ENCODE measurements at places on chromosomes 7 and 10.

DNA sequence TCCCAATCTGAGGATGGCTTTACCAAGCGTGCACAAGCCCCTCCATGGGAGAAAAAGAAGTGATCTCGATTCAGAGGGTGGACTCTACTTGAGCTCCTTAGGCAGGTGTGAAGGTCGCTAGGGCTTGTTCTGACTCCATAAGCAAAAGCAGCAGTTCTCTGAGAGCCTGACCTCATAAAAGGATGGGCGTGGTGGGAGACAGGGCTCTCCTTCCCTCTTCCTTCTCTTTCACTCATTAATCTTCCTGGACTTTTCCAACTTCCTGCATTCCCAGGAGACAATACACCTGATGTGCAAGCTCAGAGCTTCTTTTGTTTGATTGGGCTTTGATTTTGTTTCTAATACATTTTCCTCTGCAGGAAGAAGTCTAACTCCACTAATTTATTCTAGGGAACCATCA is 22.3 kb upstream of the TMEM72 start:
- no peak for DNase-seq

DNA sequence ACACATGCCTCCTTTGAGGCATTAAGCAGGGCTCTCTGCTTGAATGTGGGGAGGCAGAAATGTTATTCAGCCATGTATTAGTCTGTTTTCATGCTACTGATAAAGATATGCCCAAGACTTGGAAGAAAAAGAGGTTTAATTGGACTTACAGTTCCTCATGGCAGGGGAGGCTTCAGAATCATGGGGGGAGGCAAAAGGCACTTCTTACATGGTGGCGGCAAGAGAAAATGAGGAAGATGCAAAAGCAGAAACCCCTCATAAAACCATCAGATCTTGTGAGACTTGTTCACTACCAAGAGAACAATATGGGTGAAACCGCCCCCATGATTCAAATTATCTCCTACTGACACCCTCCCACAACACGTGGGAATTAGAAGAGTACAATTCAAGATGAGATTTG is 37.9 kb downstream of the ST7 start:
- DNase-seq, result no peak

DNA sequence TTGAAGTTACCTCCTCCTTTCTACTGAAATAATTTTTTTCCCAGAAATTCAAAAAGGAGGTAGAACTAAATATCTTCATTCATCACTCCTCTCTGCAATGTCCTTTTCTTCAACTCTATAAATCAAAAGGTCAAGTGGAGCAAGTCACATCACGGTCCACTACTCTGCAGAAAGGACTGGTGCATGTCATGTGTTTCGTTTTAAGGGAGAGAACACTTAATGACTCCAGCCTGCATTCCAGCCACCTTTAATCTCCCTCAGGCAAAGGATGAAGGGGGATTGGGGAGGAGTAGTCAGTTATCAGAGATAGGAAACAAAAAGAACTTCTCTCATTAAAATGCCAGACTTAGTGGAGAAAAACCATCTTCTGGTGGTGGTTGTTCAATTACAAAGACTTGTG is 78.9 kb downstream of the ANK3 start:
- peak; percentile 74 for DNase-seq

DNA sequence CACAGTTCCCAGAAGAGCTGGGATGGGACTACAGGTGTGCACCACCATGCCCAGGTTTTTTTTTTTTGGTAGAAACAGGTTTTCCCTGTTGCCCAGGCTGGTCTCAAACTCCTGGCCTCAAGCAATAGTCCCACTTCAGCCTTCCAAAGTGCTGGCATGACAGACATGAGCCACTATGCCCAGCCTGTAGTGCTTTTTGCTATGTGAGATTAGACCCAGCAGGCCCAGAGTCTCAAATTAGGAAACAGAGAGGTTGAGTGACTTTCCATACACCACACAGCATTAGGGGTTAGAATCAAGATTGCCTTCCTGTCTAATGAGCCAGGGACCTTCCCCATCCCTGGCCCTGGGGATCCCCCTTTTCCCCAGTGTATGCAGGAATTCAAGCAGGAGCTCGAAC is 90.8 kb upstream of the KCTD7 start:
- DNase-seq, result no peak

DNA sequence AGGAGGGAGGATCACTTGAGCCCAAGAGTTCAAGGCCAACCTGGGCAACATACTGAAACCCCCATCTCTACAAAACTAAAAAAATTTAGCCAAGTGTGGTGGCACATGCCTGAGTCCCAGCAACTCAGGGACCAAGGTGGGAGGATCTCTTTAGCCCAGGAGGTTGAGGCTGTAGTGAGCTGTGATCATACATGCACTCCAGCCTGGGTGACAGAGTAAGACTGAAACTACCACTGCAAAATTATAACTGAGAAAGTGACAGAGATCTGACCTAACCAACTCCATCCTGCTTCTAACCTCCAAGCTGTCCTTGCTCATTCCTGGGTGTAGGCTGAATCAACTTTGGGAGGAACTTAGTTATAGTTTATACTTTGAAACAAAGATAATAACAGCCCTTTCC is 59.4 kb downstream of the HTR7 start:
- no peak for DNase-seq

DNA sequence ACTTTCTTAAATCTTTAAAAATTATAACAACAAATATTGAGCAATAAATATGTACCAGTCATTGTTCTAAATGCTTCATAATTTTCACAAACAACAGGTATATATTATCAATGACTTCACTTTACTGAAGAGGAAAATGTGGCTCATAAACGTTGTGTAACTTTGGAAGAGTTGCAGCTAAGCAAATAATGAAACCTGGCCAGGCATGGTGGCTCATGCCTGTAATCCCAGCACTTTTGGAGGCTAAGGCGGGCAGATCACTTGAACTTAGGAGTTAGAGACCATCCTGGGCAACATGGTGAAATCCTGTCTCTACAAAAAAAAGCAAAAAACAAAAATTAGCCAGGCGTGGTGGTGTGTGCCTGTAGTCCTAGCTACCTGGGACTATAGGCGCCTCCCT is 71.9 kb upstream of the AMPH start:
- DNase-seq, result no peak

- peak; percentile 5 for DNase-seq
Observed at GRCh38 chr10:50362547-50363125, 111.3 kb upstream of the ASAH2 start.

DNA sequence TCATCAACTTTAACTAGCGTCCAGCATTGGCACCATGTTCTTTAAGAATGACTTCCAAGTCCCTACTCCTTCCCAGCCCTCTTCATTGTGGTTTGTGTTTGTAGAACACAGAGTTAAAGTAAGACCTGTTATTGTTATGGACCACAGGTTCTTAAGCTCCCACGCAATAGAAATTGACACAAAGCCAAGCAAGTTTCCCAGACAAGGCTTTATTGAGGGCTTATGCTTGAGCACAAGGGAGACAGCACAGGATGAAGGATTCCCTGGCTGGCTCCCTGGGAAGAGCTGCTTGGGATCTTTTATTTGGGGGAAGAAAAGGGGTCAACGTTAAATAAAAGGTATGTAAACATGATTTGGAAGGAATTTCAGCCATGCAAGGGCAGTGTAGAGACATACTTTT is 44.3 kb upstream of the PRKCQ start:
- DNase-seq, result no peak

- DNase-seq, result no peak
Observed at GRCh38 chr10:69014171-69014570, 25.6 kb downstream of the KIFBP start.

- no peak for DNase-seq
Observed at GRCh38 chr10:89980166-89980565, 278.8 kb downstream of the KIF20B start.

- peak; percentile 9 for DNase-seq
Observed at GRCh38 chr10:132320654-132321469, 11.1 kb upstream of the LRRC27 start.

GRCh38 chr10:117926491-117926890 is 120.2 kb downstream of the RAB11FIP2 start:
- no peak for DNase-seq

DNA sequence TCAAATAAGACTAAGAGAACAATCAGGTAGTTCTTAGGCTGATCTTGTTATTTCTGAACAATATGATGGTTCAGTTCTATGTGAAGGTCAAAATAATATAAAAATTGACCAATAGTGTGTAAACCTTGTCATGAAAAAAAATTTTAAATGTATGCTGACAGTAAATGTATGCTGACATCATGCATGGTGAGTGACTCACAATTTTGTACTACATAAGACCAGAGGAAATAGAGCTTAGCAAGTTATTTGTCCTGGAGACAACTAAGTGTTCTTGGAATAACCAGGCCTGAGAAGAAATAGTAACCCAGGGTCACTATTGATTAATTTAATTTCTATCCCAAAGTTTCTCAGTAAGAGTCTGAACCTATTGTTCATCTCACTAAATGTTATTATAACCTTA is 182.2 kb upstream of the PCDH15 start:
- DNase-seq, result no peak

DNA sequence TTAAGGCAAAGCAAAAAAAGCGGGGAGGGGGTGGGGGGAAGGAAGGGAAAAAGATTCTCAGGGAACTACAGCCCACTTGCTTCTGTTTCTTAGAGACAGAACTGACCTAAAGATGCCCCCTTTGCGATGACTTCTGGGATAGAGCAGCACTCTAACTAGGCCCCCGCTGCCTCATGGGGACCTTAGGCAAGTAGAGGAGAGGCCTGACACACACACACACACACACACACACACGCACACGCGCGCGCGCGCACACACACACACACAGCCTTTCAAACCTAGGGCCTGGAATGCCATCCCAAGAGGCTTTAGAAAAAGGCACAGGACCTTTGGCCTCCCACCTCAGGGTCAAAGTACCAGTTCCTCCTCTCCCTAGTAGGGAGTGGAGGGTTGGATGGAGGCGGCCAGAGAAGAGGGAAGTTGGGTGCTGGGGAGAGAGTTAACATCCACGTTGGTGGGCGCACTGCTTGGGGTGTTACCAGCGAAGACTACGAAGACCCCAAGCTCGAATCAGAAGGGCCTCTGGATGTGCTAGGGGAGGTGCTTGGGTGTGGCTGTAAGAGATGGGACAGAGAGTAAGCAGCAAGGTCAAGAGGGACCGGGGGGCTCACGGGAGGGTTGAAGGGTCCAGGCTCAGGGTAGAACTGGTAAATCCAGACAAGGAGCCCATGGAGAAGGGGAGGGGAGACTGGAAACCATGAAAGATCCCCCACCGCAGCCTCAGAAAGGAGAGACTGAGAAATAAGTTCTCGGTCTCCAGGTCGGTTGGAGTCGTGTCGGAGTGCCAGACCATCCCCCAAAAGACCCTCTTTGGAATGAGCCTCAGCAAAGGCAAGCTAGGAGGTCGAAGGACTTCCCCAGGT is 1.2 kb upstream of the COL1A2 start:
- DNase-seq, result no peak

Measured in M059J (cell line).